Fibroblast of the aortic adventitia (primary cell): ENCODE measurements at places on chromosomes 4 and X. TPM values are rescaled to one million over a fixed set of nuclear protein-coding genes. Genes with fewer than 3 reads are reported as not detected.

Gene TEX13C
- total RNA-seq, result not detected in 2 replicates

Gene DCAF8L2
- not detected in 2 replicates for total RNA-seq

Gene TSPAN7
- 0.09 and 0.82 TPM in 2 replicates for total RNA-seq

Gene PPEF2
- not detected in 2 replicates for total RNA-seq

Gene JCHAIN
- total RNA-seq, result 0.99 and 18.2 TPM in 2 replicates

Gene CCKAR
- 3.1 TPM in 1 of 2 replicates, not detected in the other for total RNA-seq

Gene VEGFC
- total RNA-seq, result 24.7 and 42.9 TPM in 2 replicates

Gene ZCCHC18
- total RNA-seq, result 0.27 and 2.4 TPM in 2 replicates

GRCh38 chr4:75470738-75471137 is 43.5 kb downstream of the RCHY1 start:
- no peak for DNase-seq

- no peak for DNase-seq
These were observed 21.3 kb upstream of the NEIL3 start for GRCh38 chr4:177288335-177288734.

- DNase-seq, result peak; percentile 54
These were observed 94.4 kb downstream of the SOWAHB start for GRCh38 chr4:76803522-76803921.

GRCh38 chr4:118124997-118125396 is 90.7 kb downstream of the NDST3 start:
- DNase-seq, result no peak

- no peak for DNase-seq
These were observed 56.4 kb upstream of the DRP2 start for GRCh38 chrX:101163166-101163565.

DNA sequence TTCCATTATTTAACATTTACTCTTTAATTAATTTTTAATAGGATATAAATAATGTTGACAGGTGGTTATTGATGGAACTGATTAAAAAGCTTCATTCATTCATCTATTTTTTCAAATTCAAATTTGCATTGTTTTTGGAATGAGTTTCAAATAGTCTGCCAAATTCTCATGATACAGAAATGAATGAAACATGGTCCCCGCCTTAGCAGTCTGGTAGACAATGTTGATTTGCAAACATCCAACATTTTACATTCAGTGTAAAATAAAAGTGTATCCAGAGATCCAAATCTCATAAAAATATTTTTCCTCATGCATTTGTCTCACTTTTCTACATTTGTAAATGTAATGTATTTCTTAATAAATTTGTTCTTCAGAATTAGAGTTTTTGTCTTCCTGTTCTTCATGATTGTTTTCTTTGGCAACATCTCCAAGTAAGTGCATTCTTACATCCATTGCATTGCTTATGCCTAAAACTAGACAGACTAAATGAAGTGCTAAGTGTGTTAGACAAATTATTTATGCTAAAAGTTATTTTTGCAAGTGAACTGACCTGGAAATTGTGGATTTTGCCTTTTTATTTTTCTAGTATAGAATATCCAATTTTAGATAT is 142.3 kb downstream of the PCDH18 start:
- DNase-seq, result peak; percentile 60

DNA sequence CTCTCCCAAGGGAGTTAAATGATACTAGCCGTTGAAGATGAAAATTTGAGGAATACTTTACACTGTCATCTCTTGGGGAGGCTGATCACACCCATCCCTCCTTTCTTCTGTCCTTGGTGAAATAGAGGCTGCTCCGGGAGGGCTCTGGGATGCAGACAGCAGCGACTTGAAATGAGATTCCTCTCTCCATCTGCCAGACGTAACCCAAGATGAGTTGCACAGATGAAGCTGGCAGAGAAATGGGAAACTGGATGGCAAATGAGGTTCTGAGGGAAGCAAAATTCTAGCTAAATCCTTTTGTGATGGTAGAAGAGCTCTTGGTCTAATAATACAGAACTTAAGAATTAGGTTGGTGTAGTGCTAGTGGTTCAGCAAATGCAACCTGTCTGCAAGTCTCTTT is 201.4 kb downstream of the AASDH start:
- DNase-seq, result no peak

GRCh38 chr4:8726344-8726851 is 133.8 kb downstream of the CPZ start:
- DNase-seq, result no peak

DNA sequence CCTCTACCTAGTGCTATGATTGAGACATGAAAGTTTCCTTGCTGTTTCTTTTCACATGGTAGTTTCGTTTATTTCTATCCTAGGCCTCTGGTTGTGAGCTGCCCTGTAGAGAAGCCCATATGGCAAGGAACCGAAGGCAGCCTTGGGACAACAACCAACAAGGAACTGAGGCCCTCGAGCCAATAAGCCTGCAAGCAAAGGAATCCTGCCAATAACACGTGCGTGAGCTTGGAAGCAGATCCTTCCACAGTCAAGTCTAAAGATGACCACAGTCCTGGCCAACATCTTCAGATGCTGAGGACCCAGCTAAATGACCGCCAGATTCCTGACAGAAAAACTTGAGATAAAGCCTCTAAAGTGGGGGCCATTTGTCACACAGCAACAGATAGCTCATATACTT is 100.4 kb upstream of the FAM9B start:
- peak; percentile 40 for DNase-seq

- DNase-seq, result no peak
These were observed 8.1 kb downstream of the IL1RAPL1 start for GRCh38 chrX:28595346-28595745.

GRCh38 chr4:133694416-133694815 is 507.2 kb downstream of the PABPC4L start:
- no peak for DNase-seq

DNA sequence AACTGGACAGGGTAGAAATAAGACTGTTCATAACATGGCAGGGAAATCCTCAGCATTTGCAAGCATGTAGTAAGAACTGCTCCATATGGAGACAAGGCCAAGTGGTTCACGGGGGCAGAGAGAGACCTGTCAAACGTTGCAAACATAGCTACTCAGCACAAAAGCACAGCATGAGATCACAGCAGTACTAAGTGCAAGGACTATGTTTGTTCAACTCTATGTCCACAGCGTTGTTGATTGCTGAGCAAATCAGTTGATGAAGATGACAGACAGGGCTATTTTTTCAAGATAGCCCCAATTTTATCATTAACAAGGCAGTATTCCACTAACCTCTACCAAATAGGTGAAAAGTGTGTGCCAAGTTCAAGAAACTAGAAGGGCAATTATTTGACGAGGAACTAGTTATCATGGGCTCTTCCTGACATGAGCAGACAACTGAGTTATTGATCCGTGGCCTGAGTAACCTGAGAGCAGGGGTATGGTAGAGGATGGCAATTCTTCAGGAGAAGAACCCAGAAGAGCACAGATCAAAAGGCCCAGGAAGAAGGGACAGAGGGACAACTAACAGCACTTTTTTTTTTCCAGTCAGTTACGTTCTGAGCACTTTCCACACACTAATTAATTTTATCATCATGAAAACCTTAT is 57.4 kb downstream of the SPOCK3 start:
- DNase-seq, result no peak

GRCh38 chr4:132642016-132642817 is 506.9 kb upstream of the PCDH10 start:
- DNase-seq, result peak; percentile 46

GRCh38 chr4:187090401-187090800 is 366.7 kb upstream of the FAT1 start:
- DNase-seq, result no peak

- peak; percentile 70 for DNase-seq
These were observed 30.1 kb downstream of the NEIL3 start for GRCh38 chr4:177339477-177340374.

- DNase-seq, result no peak
These were observed 4.1 kb downstream of the PRIMPOL start for GRCh38 chr4:184653650-184654049.

GRCh38 chr4:55125087-55125721 is at the start of gene KDR:
KDR (minus strand) TSS chr4:55125595; CDS start chr4:55125293, 302 bp downstream.
- peak; percentile 37 for DNase-seq

DNA sequence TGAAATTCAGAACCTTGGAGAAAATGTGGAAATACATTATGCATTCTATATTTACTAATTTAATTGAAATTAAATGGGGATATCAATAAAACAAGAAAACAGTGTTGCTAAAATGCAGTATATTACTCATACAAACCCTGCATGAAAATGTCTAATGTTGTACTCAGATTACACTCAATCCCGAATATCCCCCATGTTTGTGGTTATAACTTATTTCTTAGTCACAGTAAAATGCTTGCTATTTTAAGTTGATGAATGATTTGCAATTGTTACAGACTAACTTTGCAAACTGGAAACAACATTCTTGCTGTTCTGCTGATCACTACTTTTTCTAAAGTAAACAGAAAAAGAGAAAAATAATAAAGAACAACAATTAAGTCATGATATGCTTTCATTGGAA is 33.1 kb upstream of the ANXA10 start:
- peak; percentile 76 for DNase-seq

DNA sequence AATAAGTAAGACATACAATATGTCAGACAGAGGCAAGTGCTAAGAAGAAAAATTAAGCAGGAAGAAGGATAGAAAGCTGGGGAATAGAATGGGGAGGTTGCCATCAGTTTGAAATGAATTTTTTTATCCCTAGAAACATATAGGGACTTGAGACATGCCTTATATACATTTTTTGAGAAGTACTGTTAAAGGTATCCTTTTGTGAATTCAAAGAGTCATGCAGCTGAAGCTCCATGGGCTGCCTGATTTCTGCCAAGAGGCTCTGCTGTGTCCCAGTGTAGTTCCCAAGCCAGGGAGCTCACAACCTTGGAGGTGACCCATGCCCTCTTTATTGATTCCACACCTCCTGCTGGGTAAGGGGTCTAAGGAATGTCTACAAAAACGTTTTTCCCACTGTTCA is 564.6 kb upstream of the DIPK2B start:
- no peak for DNase-seq

- DNase-seq, result peak; percentile 26
These were observed 1297.3 kb downstream of the C4orf33 start for GRCh38 chr4:130393231-130393630.

- no peak for DNase-seq
These were observed 107.7 kb upstream of the ADRA2C start for GRCh38 chr4:3658530-3658913.

- DNase-seq, result no peak
These were observed 99.7 kb downstream of the TLL1 start for GRCh38 chr4:165972747-165973146.

GRCh38 chrX:96590403-96590802 is 94.2 kb upstream of the DIAPH2 start:
- DNase-seq, result no peak

DNA sequence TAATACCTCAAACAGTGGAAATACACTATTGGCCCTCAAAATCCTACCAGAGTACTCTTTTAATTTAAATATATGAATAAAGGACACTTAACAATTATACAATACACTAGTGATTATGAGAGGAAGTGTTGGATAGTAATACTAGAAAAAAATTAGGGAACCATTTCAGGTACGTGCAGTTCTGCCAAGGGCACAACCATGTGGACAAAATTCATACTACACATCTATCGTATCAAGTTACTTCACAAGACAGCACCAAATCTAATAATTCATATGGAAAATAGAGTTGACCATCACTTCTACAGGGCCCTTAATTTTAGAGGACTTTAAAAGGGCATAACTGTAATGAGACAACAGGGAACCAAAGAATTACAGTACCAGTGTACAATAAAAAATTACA is 69.2 kb upstream of the ZCCHC13 start:
- DNase-seq, result no peak

DNA sequence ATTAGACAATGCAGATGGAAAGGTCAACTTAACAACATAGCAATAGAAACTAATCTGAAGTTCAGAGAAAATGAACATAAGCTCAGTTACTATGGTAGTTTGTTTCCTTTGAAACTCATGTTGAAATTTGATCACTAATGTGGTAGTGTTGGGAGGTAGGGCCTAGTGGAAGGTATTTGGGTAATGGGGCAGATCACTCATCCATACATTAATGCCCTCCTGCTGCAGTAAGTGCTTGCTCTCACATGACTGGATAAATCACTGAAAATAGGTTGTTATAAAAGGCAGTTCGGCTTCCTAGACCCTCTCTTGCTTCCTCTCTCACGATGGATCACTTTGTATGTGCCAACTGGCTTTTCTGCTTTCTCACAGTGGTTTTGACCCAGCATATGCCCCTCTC is 567.4 kb upstream of the GALNT7 start:
- DNase-seq, result no peak

DNA sequence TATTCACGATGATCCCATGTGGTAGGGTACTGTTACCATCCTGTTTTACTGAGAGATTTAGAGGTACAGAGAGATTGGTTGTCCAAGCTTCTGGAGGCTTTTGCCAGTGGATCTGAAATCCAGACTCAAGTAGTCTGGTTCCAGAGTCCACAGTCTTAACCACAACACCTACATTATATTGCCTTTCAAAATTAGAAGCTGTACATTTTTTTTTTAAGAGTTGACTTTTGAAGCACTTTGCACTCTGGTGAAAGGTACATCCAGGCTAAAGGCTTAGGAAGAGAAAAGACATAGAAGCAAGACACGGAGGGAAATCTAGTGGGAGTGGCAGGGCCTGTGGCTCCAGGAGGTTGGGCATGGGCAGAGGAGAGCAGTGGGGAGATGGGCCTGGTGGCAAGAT is 122.1 kb downstream of the AFF1 start:
- no peak for DNase-seq

DNA sequence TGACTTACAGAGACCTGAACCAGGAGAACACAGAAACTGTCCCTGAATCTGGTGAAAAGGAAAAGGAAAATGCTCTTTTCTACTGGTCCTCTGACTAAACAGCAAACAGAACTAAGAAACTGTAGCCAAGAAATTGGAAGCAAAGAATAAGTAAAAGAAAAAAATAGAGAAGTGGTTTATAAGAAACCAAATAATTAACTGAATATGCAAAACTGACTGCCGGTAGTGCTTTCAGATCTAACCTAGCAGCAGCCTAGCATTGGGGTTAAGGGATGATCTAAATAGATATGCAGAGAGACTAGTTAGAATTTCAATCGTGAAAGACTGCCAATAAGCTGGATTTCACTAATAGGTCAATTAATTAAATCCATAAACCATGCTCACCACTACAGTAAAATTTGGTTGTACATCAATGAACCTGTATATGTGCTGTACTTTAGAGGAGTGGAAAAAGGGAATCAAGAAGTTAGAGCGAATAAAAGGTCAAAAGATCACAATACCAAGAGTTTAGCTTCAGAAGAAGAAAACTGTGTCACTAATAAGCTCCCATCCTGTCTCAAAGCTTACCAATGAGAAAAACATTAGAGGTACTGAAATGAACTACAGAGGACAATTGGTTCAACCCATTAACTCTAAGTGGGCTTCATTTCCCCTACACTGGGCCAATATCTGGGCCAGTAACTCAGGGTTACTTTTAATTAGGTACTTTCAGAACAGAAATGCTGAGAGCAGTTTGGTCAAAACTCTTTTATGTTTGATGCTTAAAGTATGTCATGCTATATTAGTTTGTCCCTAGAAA is 53.6 kb downstream of the KLHL13 start:
- no peak for DNase-seq
